ENCODE measurements at places on chromosomes 4 and X.

DNA sequence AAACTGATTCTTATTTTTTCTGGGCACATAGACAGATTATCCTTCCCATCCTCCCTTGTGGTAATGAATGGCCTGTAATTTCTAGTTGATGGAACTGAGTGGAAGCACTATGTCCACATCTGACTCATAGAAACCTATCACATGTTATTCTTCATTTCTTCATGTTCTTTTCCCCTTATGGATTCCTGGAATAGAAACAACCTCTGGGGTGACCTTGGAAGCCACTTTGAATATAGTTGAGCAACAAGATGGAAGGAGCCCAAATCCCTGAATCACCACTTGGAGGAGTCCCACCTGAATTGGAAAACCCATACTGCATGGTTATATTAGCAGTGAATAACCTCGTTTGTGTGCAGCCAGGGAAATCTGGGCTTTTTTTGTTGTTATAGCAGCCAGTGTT, 137.8 kb downstream of the MID1IP1 start:
- no peak for DNase-seq

DNA sequence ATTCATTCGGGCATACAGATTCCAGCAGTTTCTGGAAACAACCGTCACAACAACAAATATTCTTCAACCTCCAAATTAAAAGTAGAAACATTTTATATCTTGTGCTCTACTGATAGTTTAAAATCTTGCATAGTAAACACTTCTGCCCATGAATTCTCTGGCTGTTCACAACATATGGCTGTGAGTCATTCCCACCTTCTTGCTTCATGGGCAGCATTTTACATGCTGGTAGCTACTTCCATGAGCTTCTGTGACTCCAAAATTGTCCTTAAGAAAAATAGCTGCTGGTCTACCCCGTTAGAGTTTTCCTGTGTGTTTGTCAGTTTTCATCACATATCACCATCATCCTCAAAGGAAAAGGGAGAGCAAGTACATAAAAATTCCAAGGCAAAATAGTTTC, 22.7 kb downstream of the PNPLA4 start:
- no peak for DNase-seq

- no peak for DNase-seq
These were observed 35.3 kb downstream of the FAT1 start for GRCh38 chr4:186688150-186688943.

DNA sequence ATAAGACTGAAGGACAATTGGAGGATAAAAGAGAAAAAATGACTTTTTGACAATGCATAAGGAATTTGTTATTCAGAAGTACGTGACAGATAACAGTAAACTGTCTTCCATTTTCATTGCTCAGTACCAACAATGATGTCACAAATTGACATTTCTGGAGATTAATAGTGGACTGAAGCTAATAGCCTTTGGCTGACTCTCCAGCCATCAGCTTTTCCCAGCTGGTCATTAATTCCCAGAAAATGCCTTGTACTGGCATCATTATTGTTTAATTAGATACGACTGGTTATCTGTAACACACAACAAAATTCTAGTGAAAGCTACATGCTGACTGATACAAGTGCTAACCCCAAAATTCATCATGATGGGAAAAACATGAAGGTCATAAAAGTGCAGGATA, 147.9 kb upstream of the FGF13 start:
- DNase-seq = no peak

DNA sequence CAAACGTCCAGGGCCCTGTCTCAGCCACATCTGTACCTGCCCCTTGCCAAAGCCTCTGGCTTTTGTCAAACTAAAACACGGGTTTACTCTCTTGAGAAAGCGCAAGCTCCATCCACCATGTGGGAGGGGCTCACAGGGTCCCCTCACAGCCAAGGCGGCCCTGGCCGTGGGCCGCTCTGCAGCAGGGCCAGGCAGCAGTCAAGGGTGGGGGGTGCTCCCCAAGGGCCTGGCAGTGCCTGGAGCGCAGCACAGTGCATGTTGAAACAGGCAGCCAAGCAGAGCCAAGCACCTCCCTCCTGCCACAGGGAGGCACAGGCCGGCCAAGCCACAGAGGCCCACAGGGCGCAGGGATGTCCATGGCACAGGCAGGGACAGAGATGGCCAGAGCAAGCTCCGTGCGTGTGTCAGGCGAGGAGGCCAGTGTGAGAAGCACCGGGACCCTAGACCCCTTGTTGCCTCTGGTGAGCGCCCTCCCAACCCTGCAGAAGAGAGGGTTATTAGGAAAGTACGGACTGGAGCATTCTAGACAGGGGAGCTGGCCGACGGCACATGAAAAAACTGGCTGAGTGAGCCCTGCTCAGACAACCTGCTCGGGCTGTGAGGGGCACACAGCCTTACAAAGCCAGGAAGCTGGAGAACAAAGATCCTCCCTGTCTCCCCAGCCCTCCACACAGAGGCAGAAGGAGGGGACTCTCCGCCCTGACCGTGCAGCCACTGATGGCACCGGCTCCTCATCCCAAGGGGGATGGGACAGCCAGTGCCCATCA, 39.0 kb downstream of the FAM53A start:
- no peak for DNase-seq

GRCh38 chr4:176794651-176795050, 1.9 kb upstream of the VEGFC start:
- DNase-seq = no peak

DNA sequence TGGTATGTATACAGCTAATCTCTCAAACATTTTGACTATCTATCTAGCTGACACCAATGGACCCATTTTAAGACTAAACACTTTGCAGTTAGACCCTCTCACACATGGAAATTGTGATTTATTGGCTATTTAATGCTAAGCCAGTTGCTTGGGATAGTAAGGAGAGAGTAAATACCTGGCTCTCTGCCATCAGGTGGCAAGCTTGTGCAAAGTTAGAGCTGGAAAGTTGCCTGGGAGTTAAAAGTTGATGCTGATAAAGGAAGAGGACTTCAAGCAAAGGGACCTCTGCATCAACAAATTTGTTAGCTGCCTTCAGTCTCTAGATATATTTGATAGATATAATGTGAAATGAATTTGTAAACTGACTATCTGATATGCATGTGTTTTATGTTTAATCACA, 61.1 kb downstream of the PACRGL start:
- DNase-seq = no peak

GRCh38 chrX:18929775-18930174, 54.1 kb downstream of the PHKA2 start:
- DNase-seq = no peak

GRCh38 chr4:8414377-8414776, 26.1 kb downstream of the ACOX3 start:
- peak; percentile 75 for DNase-seq

- DNase-seq = no peak
These were observed 39.3 kb upstream of the FAM47B start for GRCh38 chrX:34903316-34903715.

GRCh38 chr4:73725985-73726384, 14.4 kb upstream of the CXCL8 start:
- no peak for DNase-seq

- no peak for DNase-seq
These were observed 72.5 kb upstream of the GRXCR1 start for GRCh38 chr4:42819863-42820514.

- DNase-seq = no peak
These were observed 65.5 kb downstream of the FHDC1 start for GRCh38 chr4:153001626-153002025.

GRCh38 chr4:38464328-38464727, 199.7 kb upstream of the KLF3 start:
- no peak for DNase-seq

- peak; percentile 5 for DNase-seq
These were observed 34.0 kb upstream of the GYPA start for GRCh38 chr4:144174401-144175067.

- DNase-seq = no peak
These were observed 34.1 kb upstream of the RPS6KA3 start for GRCh38 chrX:20300822-20301221.

- no peak for DNase-seq
These were observed 71.6 kb upstream of the DHX15 start for GRCh38 chr4:24655971-24656370.

GRCh38 chr4:76301068-76301774, 5.3 kb upstream of the STBD1 start:
- DNase-seq = peak; percentile 25

GRCh38 chrX:119871245-119871598, 311 bp downstream of the RNF113A start:
- no peak for DNase-seq

- DNase-seq = no peak
These were observed 833.6 kb upstream of the AGA start for GRCh38 chr4:178275671-178276360.
